ENCODE measurements at places on chromosomes 4 and X.

- DNase-seq = no peak
Measured at GRCh38 chr4:124899997-124900396, 187.5 kb upstream of the ANKRD50 start.

DNA sequence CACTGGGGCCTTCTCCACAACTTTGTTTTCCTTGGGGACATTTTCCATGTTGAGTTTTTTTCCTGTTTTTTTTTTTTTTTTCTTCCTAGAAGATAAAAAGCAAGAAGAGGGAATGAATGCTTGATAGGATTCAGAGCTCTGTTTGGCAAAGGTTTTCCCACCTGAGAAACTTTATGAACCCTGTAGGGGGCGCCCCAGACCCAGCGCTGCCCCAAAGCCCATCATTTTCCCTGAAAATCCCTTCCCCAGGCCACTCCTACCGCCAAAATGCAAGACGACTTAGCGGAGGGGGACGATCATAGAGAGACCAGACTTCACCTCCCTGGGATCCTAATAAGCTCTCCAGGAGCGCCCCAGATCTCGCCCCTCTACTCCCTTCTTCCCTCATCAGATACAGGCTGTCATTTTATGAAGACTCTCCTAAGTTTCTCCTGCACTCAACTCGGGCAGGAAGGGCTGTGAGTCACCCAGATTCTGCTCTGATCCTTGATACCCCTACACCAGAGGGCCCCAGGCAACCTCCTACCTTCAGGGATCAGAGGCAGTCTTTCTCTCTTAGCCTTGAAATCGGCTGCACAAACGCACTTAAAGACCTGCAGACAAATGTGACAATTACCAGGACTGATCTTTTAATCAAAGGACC, 1.4 kb downstream of the BEX5 start:
- DNase-seq = no peak

DNA sequence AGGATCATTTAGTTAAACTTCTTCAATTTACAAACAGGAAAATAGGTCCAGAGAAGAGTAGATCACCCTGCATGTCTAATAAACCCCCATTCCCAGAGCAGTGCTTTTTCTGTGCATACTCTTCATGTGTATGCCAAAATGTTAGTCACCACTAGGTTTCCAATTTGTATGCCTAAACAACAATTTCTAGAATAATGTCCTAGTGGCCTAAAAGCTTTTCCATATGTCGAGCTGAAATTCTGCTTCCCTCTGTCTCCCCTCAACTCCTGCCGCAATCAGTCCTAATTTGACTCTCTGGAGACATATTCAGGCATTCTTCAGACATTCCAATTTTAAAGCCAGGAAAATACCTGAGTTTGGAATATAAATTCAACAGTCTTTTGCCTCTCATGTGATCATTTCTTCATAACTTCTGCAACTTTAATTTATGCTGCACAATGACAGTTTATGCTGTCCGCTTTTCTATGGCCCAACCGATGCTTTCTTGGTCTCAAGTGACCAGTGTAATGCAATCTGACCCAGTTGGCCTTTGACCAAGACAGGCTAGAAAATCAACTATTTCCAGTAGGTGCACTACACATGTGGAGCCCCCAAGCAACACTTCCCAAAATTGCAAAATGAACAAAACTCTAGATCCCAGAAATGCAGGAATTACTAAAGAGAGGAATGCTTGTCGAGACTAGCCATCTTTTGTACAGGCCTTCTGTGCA, 122.9 kb upstream of the FMR1 start:
- no peak for DNase-seq

- no peak for DNase-seq
Measured at GRCh38 chr4:145795521-145795920, 115.6 kb downstream of the C4orf51 start.

DNA sequence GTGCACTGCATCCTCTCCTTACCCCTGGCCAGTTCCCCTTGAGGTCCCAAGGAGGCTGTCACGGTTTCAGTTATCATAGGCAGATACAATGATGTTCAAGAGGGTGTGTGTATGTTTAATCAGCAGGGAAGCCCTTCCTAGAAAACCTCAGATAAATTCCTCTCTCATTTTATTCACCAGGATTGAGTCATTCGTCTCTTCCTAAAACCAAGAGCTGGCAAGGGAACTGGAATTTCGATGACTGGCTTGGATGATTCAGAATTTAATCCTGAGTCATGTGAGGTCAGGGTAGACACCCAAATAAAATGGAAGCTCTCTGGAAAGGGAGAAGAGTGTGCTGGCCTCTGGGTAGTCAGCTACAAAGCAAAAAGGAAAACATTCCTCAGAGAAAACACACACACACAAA, 106.2 kb upstream of the RAPGEF2 start:
- no peak for DNase-seq

GRCh38 chrX:3638280-3638873, 75.1 kb downstream of the PRKX start:
- DNase-seq = no peak

- DNase-seq = no peak
Measured at GRCh38 chr4:110769578-110769977, 146.7 kb upstream of the PITX2 start.

GRCh38 chr4:169566021-169566818, 46.2 kb downstream of the NEK1 start:
- DNase-seq = no peak

DNA sequence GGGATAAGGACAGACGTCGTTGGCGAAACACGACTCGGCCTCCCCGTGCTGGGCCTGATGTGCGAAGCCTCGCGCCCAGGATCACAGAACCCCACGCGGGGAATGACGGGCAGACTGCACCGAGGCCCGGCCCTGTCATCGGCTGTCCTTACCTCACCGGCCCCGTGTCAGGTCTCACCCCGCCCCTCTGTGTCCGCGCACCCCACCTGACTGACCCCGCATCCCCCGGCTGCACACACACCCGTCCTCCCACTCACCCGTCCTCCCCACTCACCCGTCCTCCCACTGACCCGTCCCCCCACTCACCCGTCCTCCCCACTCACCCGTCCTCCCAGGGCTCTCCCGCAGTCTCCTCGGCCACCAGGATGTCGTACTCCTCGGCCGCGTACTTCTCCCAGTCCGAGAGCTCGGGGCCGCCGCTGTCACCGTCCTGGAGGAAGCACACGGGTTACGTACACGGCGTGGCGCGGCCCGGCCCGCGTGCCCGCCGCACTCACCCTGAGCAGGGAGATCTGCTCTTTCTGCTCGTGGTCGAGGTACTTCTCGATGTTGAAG, 19.8 kb upstream of the GTPBP6 start:
- DNase-seq = no peak

- no peak for DNase-seq
Measured at GRCh38 chrX:86455495-86455894, 307.2 kb downstream of the DACH2 start.

GRCh38 chr4:78019414-78019813, 37.7 kb upstream of the FRAS1 start:
- DNase-seq = no peak

- no peak for DNase-seq
Measured at GRCh38 chr4:16102356-16102755, 18.5 kb upstream of the PROM1 start.

DNA sequence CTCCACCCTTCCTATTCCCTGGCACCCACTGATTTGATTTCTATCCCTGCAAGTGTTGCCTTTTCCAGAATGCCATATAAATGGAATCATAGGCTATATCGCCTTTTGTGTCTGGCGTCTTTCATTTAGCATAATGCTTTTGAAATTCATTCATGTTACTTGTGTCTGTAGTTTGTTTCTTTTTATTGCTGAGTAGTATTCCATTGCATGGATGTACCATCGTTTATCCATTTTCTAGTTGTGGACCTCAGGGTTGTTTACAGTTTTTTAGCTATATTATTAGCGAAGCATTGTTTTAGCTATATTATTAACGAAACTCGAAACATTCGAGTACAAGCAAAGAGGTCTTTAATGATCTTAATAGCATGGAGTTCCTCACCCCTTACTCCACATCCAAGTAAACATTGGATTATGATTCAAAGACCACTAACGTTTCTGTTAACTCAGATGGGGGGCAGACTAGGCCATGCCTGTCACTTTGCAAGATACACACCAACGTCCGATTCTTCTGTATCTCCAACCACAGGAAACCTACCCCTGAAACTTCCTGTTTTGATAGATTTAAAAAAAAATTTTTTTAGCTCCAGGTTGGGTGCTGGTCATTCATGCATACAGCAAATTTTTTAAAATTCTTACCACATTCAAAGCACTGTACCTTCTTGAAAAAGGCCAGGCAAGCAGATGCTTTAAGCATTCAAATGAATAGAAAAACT, 1.1 kb downstream of the DCK start:
- DNase-seq = no peak

DNA sequence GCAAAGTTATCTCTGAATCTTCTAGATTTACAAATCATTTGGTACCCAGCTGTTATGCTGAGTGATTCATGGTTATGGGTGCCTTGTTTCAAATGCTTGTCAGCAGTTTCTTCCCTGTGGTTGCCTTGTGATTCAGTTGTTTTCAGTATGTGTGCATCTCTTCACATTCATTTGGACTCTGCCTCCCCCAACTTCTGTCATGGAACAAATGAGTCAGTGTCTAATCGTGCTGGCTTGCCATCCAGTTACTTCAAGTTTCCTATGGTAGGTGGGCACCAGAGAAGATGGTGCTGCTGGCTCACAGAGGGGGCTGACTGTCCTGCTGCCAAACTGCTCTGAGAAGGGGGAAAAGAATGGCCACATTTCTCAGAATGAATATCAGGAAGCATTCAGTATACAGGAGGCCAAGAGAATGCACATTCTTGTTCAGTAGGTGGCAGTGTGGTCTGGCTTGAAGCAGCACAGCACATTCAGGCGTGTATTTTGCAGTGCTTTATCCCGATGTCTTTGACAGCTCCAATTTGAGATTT, 260.9 kb downstream of the GLUD2 start:
- DNase-seq = no peak

GRCh38 chr4:75004755-75005668, 72.1 kb downstream of the PARM1 start:
- no peak for DNase-seq
